H9 (cell line): ENCODE measurements at places on chromosomes 4 and X.

- H3K4me3 ChIP-seq = no peak overlapping the region
- H3K36me3 ChIP-seq = no peaks in the 10 kb centered on the region
- DNase-seq = no peak
These were observed 63.5 kb downstream of the ENPP6 start for GRCh38 chr4:184154199-184154598.

DNA sequence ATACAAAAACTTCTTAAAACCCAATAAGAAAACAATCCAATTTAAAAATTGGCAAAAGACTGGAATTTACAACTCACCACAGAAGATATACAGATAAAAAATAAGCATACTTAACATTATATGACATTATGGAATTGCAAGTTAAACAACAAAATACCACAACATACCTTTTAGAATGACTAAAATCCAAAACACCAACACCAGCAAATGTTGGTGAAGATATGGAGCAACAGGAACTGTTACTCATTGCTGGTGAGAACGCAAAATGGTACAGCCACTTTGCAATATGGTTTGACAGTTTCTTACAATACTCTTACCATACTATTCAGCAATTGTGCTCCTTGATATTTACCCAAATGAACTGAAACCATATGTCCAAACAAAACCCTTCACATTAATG lies 112.4 kb downstream of the ADGRL3 start:
- H3K4me1 ChIP-seq = no peaks in the 10 kb centered on the region
- H3K36me3 ChIP-seq = no peaks in the 10 kb centered on the region; the same call in 1 of the 3 replicates
- H3K27me3 ChIP-seq = no peaks in the 10 kb centered on the region
- no peak for DNase-seq
- H3K27ac ChIP-seq = no peak overlapping the region
- no peak overlapping the region for H3K4me3 ChIP-seq

- no peak for DNase-seq
- H3K27ac ChIP-seq = no peak overlapping the region
- no peaks in the 10 kb centered on the region for H3K4me1 ChIP-seq
These were observed 14.9 kb downstream of the VSIG1 start for GRCh38 chrX:108059801-108060200.

DNA sequence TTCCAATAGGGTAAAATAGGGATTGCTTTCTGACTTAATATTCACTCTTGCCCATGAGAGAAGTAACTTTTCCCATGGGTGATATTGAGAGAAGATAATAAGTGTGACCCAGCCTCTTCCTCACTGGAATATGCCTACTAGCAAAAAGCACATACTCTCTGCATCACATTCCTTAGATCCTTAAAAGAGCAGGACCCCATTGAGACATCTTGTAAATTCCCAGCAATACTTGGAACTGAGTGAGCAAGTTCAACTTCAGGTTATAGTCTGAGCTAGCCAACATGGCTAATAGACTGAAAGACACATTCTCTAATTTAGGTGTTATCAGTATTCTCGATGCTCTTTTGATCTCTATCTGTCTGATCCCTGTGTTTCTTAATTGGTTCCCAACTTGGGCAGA lies 1372.3 kb downstream of the STIM2 start:
- no peaks in the 10 kb centered on the region for H3K36me3 ChIP-seq
- H3K4me1 ChIP-seq = no peaks in the 10 kb centered on the region; the same call in 1 of the 2 replicates
- DNase-seq = no peak

DNA sequence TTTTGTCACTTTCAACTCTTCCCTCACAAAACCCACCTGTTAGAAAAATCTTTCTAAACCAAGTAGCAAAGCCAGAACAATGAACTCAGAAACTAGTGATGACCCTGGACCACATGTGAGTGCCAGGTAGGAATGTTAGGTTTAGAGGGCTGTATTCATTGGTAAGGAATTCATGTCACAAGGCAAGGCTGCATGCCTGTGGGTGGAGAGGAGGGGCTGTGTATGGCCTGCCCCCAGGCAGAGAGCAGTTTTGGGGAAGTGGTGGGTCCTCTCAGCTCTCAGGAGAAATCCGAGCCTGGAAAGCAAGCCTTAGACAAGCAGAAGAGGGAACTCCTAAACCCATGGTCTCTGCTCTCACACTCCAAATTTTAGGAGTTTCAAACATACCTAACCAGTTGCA lies 2.4 kb downstream of the RNF175 start:
- peak; percentile 30 for DNase-seq
- H3K4me3 ChIP-seq = no peak overlapping the region
- H3K36me3 ChIP-seq = peaks cover 19% of the 10 kb centered on the region
- H3K27me3 ChIP-seq = no peaks in the 10 kb centered on the region

DNA sequence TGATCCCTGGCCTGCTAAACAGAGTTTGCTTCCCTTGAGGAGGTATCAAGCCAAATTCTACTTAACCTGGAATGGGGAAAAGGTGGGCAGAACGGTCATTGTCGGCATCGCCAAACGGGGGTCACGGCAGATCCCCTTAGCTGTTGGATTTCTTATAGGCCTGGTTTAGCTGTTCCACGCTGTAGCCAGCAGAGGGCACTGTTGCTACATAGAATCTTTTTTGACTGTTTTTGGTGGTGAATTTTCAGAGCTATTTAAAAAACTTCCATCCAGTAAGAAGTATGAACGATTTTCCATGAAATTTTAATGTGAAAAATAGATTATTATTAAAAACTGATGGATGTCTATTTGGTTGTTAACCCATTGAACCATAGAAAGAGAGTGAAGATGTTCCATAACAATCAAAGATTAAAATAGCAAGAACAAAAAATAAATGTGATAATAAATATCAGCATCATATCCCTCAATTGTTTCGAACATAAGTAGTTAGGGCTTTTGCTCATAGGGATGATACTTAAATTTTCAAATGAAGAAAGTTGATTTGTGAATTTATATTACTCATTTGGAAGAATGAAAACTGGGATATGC lies 56.6 kb downstream of the LINC00632 start:
- no peaks in the 10 kb centered on the region; the same call in 1 of the 2 replicates for H3K27me3 ChIP-seq
- H3K4me3 ChIP-seq = peak overlapping the region; percentile 87
- peak; percentile 43 for DNase-seq
- no peaks in the 10 kb centered on the region; the same call in 1 of the 2 replicates for H3K4me1 ChIP-seq

DNA sequence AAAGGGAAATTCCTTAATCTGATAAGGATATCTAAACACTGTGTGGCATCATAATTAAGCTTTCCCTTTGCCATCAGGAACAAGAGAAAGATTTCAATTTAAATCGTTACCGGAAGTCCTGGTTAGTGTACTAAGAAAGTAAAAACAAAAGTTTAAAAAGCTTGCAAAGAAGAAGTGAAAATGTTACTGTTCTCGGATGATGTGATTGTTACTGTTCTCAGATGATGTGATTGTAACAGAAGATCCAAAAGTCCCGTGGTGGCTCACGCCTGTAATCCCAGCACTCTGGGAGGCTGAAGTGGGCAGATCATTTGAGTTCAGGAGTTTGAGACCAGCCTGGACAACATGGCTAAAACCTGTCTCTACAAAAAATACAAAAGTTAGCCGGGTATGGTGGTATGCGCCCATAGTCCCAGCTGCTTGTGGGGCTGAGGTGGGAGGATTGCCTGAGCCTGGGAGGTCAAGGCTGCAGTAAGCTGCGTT lies 62.5 kb downstream of the RGS12 start:
- DNase-seq = no peak
- H3K4me1 ChIP-seq = no peaks in the 10 kb centered on the region
- no peak overlapping the region for H3K27ac ChIP-seq

GRCh38 chr4:133537780-133538281 lies 388.7 kb downstream of the PCDH10 start:
- no peak overlapping the region for H3K27ac ChIP-seq
- H3K4me3 ChIP-seq = no peak overlapping the region
- H3K4me1 ChIP-seq = no peaks in the 10 kb centered on the region
- H3K27me3 ChIP-seq = no peaks in the 10 kb centered on the region
- no peak for DNase-seq
- peaks cover 4% of the 10 kb centered on the region; the same call in 2 of the 3 replicates for H3K36me3 ChIP-seq

- no peak for DNase-seq
- no peaks in the 10 kb centered on the region for H3K4me1 ChIP-seq
- peaks cover 8% of the 10 kb centered on the region; the same call in 1 of the 2 replicates for H3K36me3 ChIP-seq
- H3K27ac ChIP-seq = no peak overlapping the region
- peak overlapping the region; percentile 83 for H3K4me3 ChIP-seq
- no peaks in the 10 kb centered on the region for H3K27me3 ChIP-seq
These were observed 455 bp upstream of the ABCB7 start for GRCh38 chrX:75156531-75156945.

DNA sequence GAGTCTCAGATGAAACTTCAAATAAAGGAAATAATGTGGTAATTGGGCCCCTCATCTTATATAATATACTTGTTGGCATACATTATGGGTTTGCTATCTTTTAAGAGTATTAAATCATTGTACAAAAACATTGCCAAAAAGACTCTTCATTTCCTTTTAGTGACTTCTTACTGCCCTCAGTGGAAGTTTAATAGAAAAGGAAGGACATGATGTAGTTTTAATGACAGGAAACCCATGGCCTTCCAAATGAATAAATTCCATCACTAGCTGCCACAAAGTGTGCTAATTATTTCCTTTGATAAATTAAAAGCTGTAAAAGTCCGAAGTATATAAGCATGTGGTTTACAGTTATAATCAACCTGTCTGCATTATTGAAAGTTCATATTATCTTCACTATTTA lies 350.9 kb upstream of the HAND2 start:
- no peaks in the 10 kb centered on the region for H3K4me1 ChIP-seq
- no peak for DNase-seq

GRCh38 chr4:8874896-8875680 lies 3.4 kb upstream of the HMX1 start:
- H3K4me3 ChIP-seq = peak overlapping the region; percentile 1; the same call in 1 of the 3 replicates
- H3K36me3 ChIP-seq = no peaks in the 10 kb centered on the region; the same call in 2 of the 3 replicates
- peaks cover 90% of the 10 kb centered on the region for H3K27me3 ChIP-seq
- no peak for DNase-seq

- no peaks in the 10 kb centered on the region for H3K27me3 ChIP-seq
- H3K36me3 ChIP-seq = peaks cover 13% of the 10 kb centered on the region
- no peak overlapping the region for H3K27ac ChIP-seq
- no peak for DNase-seq
These were observed 104.2 kb upstream of the PUDP start for GRCh38 chrX:7252013-7252610.
